Right renal pelvis (tissue), 4 donors: ENCODE measurements at places on chromosomes 7 and 10.

- DNase-seq, result no peak
These were observed 906.7 kb downstream of the DNAJB9 start for GRCh38 chr7:109476409-109476808.

DNA sequence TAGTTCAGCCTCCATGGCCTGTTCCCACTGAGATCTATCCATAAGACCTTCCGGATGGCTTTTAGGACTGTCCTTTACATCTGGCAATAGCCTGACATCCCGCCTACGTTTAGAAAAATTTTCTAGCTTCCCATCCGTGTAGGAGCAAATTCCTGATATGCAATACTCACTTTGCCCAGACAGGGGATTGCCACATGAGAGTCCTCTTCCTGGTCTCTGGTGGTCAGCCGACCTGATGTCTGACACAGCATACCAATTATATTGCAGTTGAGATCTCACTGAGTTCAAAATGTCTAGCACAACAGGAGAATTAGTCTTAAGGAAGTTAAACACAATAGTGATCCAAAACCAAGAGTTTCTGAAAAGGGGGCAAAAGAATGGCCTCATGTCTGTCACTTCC is 9.4 kb upstream of the ETV1 start:
- DNase-seq, result no peak

DNA sequence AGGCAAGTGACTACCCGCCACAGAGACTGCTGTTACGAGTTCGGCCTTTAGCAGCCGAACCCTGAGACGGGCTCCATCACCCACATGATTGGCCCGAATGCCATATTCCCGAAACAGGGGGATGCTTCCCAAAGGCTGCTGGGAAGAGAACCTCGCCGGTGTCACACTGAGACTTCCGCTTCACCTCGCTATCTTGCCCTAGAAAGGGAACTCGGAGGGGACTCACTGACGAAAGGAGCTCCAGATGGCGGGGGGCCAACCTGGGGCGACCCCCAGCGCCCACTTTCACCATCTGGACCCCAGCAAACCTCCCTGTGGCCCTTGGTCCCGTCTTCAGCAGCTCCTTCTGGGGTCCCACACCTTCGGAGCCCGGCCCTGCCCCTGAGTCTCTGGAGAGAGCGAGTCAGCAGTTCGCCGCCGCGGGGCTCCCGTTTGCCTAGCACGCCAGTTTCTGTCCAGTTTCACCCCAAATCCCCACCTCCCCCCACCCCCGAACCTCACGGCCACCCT is 529 bp downstream of the HPS1 start:
- DNase-seq, result no peak

DNA sequence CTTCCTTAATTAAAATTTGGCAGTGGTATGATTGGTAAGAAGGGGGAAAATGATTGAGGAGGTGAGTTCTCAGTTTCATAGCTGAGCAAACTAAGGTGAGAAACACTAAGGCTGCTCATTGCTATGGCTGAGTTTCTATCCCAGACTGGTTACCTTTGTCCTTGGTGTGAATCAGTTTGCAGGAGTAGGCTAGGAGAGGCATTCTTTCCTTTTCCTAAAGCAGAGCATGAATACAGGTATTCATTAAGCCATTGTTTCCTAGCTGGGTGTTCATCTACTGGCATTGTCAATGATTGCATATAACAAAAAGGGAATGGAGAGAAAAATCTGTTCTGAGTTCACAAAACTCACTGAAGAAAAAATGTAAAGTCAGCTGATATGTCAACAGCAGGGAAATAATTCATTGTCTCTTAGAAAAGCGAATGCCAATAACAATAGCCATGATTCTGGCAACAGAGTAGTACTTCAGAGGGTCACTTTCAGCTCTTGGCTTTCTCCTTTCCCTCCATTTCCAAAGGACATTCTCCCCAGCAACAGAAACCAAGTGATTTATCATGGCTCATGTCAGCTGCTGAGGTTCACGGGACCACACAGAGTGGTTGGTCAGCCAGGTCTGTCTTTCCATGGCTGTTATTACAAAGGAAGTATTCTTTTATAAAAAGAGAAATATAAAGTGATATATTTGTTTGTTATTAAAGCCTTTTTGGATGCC is 234.0 kb downstream of the BICC1 start:
- DNase-seq, result no peak

- no peak for DNase-seq
These were observed 30.5 kb upstream of the VWDE start for GRCh38 chr7:12434012-12434642.

DNA sequence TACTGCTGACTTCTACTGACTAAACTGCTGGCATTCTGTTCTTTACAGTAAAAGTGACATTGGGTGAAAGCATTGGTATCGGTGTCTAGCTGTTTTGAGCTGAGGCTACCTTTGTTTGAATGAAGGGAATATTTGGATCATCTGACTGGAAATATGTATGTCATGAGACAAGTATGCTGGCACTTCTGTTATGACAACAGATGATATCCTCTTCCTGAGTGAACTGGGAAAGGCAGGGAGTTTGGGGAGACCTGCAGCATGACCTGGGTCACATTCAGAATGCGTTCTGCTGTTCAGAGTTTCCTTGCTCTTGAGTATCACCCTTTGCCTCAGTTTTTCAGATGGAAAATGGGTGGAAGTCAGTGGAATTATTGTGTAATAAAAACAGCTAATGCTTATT is 81.8 kb downstream of the PLCE1 start:
- DNase-seq, result no peak

- DNase-seq, result no peak
These were observed 6.8 kb downstream of the POLM start for GRCh38 chr7:44075296-44076075.
